Activated naive CD8-positive, alpha-beta T cell treated with anti-CD3 and anti-CD28 coated beads, Interleukin-2, amount 50 U/mL, for 16 hours (primary cell): ENCODE measurements at places on chromosomes 7 and 10.

DNA sequence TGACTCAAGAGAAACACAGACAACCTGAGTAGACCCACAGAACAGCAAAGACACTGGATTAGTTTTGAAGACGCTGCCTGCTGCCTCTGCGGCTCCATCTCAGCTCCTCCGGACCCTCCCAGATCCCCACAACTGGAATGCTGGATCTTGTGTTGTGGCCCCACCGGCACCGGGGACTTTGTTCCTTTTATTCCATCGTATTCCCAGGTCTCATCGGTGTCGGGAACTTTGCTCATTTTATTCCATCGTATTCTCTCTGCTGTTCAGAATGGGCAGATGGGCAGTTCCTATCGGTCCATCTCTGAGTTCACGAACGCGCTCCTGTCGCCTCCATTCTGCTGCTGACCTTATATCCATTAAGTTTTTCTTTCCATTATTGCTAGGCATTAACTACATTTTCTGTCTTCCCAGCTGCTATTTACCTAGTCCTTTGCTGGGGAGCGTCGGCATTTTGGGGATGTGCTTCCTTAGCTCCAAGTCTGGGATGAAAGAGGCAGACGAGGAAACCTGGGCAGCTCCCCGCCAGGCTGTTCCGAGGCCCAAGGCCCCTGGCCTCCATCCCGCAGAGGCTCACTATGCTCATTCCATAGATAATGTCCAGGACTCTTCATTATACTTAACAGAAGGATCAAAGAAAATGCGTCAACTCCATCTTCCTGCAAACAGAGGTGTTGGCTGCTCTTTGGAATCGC lies 192.4 kb downstream of the MAD1L1 start:
- no peak for DNase-seq

DNA sequence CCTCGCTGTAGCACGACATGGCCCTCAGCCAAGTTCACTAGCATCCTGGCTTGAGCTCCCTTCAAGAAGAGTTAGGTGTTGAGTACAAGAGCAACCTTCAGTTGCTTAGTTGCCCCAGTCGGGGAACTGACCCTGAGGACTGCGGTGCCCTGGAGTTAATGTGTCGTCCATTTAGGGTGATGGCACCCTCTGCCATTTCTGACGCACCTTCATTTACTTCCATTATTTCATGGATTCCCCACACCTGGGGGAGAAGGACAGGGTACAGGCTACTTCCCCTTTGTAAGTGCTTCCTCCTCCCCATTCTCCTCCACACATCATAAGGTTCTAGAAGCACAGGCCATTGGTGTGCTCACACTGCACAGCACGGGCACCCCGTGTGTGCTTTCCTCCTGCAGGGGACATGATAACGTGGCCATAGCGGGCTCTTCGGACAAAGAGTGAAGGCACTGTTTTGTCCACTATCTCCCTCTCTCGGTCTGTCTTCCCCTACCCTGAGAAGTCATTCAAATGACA lies 1.8 kb downstream of the ALOX5 start:
- DNase-seq, result no peak

GRCh38 chr7:12481722-12482121 lies 78.1 kb upstream of the VWDE start:
- no peak for DNase-seq

GRCh38 chr10:86652361-86653202 lies 1.8 kb upstream of the OPN4 start:
- no peak for DNase-seq

DNA sequence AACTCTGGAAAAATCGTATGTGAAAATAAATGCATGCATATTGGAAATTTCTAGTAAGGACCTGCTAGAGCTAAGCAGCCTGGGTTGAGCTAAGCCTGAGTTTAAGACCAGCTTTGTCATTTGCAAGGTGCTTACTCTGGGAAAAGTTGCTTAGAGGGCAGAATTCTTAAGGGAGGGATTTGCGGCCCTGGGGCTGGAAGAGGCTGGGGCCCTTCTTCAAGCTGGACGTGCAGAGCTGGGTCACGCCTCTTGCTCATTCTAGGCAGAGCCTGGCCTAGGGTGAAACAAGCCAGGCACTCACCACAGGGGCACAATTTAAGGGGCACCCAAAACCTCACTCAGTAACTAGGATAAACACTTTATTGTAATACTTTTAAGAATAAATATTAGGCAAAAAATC lies 137.2 kb downstream of the ARHGAP22 start:
- no peak for DNase-seq

DNA sequence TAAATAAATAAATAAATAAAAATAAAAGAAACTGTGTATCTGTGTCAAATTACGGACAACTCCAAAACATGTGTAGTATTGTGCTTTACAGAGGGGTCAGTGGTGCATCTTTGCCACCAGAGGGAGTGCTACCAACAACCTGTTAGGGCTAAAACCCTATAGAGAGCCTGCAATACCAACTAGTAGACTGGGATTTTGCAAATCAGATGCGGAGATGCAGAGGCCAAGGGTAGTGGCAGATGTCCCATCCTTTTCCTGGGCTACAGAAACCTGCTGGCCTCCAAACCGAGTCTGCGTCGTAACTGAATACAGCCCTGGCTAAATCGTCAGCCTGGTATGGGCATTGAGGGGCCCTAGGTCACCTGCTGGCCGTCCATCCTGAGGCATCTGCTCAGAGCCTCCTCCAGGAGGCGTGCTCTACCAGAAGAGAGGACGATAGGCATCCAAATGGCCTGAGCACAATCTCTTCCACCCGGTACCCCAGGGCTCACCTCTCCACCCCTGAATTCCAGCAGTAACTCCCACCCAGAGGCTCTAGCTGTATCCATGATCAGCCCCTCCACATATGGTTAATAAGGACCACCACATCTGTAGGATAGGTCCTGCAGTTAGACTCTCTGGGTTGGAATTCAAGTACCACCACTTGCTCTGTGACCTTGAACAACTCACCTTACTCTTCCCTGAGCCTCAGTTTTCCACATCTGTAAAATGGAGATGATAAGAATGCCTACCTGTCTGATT lies 6.2 kb upstream of the RRP12 start:
- DNase-seq, result no peak

- no peak for DNase-seq
Measured at GRCh38 chr7:1228545-1229201, 4.0 kb upstream of the UNCX start.

GRCh38 chr7:151178236-151178635 lies 8.8 kb downstream of the ASB10 start:
- DNase-seq, result no peak

GRCh38 chr7:37784015-37784414 lies 64.4 kb upstream of the NME8 start:
- DNase-seq, result no peak

DNA sequence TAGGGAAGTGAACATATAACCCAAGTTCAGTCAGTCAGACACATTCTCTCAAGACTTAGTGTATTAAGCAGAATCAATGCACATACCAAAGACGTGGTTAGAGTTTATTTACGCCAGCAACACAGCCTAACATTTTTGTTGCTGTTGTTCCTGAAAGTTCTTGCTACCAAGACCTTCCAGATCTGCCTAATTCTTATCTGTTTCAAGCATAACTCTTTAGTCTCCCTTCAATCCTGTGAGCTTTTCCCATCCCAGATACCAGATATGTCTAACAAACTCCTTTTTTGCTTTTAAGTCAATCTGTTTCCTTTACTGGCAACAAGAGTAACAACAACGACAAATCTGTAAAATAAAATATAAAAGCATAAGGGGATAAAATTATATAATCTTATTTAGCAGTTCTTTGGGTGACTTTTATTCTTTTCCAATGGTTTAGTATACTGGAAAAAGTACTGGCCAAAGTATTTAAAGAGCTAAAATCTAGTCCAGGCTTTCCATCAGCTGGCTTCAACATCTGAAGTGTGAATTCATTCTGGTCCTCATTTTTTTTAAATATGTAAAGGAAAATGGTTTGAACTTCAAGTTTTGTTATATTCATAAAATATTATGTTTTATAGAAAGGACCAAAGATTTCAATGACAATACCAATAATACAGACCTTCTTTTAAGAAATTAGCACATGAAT lies 193.8 kb downstream of the IMMP2L start:
- no peak for DNase-seq
